ENCODE measurements at places on chromosomes 5 and 9.
A peak's percentile ranks its signal among the peaks of the same experiment; 100 is the strongest.

- no peak for DNase-seq
Observed at GRCh38 chr9:131278702-131279111, 2.4 kb upstream of the FAM78A start.

- no peak for DNase-seq
Observed at GRCh38 chr5:178533136-178533535, 57.1 kb downstream of the COL23A1 start.

GRCh38 chr9:134066526-134066912, 1.3 kb downstream of the BRD3 start:
- no peak for DNase-seq

DNA sequence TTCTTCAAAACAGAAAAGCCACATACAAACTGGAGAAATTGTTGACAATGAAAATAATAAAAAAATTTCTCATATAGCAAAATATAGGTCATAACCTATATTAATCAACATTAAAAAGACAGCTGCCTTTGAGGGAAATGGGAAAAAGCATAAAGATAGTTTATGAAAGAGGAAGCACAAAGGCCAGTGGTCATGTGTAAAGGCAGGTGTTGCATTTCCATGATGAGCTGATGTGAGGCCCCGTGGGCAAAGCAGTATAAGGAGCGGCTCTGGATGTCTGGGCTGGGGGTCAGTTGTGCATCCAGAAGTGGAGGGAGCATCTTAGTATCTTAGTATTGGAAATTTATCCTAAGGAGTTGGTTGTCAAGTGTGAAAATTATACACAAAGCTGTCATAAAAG, 18.3 kb downstream of the NDUFS6 start:
- no peak for DNase-seq

- no peak for DNase-seq
Observed at GRCh38 chr5:133311176-133311575, 259.4 kb downstream of the HSPA4 start.

DNA sequence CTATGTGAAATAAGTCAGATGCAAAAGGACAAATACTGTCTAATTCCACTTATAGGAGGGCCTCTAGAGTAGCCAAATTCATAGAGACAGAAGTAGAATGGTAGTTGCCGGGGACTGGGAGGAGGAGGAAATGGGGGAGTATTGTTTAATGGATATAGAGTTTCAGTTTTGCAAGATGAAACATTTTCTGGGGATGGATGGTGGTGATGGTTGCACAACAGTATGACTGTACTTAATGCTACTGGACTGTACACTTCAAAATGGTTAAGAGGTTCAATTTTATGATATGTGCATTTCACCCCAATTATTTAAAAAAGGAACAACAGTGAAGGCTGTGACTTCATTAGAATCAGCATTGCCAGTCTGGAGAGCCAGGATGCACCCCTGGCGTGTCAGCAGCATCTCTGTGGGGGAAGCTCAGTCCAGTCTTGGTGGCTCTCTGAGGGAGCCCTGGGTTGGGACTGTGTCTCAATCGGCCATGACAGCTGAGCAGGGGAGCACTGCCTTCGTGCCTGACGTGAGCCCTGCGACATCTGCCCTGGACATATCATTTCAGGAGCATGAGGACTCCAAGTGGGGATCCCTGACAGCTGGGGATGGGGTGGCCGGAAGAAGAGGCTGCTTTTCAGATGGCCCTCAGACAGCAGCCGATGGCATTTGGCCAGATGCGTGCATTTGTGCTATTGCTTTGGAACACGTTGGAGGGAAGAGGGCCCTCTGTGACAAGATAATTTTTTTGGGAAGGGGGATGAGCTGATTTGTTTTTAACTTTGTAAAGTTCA, 130.8 kb upstream of the STC2 start:
- DNase-seq, result no peak

- DNase-seq, result peak; percentile 36
Observed at GRCh38 chr9:132712753-132713152, 42.5 kb downstream of the GTF3C4 start.

GRCh38 chr9:114178076-114178475, 22.7 kb downstream of the COL27A1 start:
- no peak for DNase-seq

GRCh38 chr5:109656829-109657228, 32.9 kb upstream of the MAN2A1 start:
- DNase-seq, result peak; percentile 74

DNA sequence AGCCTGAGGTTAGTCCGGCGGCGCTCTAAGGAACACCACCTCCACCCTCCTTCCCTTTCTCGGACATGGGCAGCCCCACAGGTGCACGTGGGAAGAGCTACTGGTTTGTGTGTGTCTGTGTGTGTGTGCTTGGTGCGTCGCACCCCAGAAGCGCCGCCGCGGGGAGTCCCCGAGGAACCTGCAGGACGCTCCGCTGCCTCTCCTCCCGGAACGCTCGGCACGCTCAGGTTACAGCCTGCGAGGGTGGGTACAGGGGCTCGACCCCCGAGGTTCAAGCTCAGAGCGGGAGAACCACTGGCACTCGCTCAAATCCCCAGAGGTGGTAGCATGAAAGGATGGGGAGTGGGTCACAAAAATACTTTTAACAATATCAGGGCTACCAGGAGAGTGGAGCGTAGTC, 2.0 kb downstream of the ASTN2 start:
- no peak for DNase-seq

DNA sequence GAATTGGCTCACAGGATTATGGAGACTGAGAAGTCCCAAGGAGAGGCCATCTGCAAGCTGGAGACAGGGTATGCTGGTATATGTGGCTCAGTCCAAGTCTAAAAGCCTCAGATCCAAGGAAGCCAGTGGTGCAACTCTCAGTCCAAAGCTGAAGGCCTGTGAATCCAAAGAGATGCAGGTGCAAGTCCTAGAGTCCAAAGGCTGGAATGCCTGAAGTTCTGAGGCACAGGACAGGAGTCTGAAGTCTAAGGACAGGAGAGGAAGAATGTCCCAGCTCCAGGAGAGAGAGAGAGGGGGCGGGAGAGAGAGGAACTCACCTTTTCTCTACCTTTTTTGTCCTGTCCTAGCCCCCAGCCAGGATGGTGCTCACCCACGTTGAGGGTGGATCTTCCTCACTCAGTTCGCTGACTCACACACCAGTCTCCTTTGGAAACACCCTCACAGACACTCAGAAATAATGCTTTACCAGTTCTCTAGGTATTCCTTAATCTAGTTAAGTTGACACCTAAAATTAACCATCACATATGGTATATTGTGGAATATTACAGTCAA, 49.6 kb downstream of the KCNN2 start:
- DNase-seq, result no peak

GRCh38 chr5:113071401-113071800, 94.8 kb downstream of the DCP2 start:
- DNase-seq, result no peak

DNA sequence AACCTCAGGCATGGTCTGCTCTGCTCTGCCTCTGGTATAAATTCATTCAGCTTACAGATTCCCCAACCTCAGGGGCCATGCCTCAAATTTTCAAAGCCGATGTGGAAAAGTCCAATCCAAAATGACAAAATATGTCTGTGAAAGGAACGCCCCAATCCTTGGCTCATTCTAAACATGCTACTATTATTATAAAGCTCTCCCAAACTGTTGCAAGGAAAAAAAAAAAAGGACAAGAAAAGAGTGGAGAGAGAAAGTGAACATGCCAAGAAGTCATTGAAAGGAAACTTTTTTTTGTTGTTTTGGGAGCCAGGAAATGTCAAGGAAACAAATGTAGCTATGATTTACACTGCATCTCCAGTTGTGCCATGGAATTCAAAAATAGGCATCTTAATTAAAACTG, 3.8 kb downstream of the COL23A1 start:
- no peak for DNase-seq

DNA sequence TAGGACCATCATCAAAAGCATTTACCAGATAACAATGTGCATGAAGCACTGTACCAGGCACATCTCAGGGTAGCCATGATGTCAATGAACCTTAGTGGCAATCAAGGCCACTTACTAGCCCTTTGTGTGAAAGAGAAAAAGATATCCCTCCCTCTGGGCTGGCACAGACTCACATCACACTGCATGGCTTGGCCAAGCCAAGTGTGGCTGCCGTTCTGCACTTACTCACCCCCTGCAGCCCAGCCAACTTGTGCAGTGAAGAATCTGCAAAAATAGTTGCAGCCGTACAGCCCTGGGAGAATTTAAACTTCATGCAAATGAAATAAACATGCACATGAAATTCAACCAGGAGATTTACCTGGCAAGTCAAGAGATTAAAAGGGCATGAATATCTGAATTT, 333.5 kb downstream of the DEPDC1B start:
- no peak for DNase-seq

DNA sequence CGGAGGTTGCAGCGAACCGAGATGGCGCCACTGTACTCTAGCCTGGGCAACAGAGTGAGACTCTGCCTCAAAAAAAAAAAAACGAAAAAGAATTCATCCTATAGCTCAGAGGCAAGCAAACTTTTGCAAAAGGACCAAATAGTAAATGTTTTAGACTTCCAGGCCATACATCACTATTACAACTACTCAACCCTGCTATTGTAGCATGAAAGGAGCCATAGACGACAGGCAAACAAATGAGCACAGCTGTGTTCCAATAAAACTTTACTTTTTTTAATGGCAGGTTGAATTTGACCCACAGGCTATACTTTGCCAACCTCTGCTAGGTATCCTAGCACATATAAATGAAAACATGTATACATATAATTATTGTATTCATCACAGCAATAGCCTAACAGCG, 58.9 kb upstream of the SLC30A5 start:
- no peak for DNase-seq

Data from activated CD4-positive, alpha-beta T cell treated with anti-CD3 and anti-CD28 coated beads, Interleukin-2, amount 50 U/mL, for 16 hours (primary cell).